Inflammatory macrophage treated with lipopolysaccharide for 4 hours (primary cell): ENCODE measurements at places on chromosomes 3 and 15.

DNA sequence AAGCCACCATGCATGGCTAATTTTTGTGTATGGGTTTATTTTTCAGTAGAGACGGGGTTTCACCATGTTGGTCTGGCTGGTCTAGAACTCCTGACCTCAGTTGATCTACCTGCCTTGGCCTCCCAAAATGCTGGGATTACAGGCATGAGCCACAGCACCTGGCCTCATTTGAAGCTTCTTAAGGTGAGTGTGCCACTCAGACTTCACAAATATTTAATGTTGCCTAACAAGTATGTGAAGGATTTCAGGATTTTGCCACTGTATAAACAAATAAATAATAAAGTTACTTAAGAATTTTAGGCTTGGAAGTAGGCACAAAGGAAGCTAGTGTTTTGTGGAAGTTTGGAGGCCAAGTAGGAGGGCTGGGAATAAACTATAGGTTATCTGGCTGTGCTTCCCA is 73.5 kb downstream of the FGF12 start:
- DNase-seq: no peak

DNA sequence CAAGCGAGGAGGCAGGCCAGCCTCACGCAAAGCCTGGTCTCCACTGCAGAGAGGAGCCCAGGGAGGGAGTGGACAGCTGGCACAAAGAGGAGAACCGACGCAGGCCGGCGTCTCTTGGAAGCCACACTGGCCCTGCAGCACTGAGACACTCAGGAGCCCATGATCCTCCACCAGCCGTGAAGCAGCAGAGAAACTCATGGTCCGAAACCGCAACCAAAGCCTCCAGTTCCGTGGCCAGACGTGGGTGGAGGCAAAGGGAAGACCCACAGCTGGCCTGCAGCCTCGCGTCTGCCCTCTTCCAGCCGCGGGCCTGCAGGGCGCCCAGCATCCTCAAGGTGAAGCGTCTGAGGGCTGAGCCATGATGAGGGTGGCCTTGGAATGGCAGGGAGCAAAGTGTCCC is 62.2 kb upstream of the SEC61A1 start:
- DNase-seq: no peak

DNA sequence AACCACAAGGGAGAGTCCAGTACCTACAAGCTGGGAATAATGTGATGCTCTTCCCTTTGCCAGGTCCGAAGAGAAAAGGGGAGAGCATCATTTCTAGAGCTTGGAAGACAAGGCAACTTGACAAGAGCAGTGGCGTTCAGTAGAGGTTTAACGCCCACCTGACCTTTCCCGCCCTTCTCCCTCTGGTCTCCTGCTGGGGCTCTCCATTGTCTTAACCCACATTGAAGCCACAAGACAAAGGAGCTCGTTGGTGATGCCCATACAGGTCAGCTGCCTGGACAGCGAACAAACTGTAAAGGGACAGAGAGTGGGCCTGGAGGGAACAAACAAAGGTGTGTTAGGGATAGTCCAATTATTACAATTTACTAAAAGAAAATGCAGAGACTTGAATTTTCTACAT is 13.1 kb upstream of the DUT start:
- DNase-seq: no peak

DNA sequence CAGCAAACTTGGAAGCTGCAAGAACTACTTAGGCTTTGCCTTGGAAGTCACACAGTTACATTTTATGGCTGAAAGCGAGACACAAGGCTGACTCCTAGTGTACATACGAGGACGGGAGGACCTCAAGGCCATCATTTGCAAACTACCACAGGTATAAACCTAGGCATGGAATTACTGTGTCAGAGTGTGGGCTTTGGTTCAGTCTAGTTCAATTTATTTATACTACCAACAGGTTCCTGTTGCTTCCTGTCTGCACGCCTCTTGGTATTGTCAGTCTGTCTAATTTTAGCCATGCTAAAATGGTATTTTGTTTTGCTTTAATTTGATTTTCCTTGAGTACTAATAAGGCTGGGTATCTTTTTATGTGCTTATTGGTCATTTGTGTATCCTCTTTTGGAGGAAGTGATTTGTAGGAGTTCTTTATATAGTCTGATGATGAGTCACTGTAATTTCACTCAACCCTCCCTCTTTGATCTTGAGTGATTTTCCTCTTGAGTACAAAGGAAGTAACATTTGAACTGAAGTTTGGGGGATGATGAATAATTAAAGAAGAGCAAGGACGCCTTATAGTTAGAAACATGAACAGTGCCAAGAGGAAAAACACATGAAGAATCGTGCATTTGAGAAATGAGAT is 8.2 kb downstream of the ANKRD34C start:
- no peak for DNase-seq

GRCh38 chr3:14431452-14431916 is 29.1 kb downstream of the SLC6A6 start:
- no peak for DNase-seq

DNA sequence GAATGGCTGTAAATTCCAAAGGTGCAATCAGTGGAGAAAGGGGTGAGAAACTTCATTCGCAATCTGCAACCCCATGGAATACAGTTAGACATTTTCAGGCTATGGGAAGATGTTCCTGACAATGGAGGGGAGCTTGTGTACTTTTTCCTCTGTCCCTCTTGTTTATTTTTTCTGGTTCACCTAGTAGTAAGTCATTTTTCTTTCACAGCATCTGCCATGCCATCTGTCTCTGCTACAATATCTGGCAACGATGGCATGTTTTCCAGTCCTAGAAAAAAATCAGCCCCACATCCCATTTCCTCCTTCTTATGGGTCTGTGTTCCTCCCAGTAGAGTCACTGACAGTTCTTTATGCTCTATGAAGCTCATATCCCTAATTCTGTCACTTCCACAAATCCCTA is 76.0 kb downstream of the SSR3 start:
- no peak for DNase-seq

DNA sequence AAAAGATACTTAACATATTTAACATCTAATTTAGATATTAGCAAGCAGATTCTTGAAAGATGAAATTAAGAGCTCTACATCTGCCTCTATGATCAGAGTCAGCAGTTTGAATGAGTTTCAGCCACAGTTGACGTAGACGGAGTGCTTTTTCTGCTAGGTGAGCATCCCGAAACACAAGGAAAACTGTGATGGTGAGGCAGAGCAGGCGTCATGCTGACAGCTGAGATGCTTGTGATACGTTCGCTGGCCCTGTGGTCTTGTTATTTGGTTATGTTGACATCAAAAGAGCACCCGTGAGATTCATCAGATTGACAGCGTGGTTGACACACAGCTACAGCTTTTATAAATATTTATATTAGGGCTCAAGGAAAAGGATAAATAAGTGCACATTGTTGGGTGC is 19.6 kb upstream of the GOLGA8B start:
- no peak for DNase-seq

DNA sequence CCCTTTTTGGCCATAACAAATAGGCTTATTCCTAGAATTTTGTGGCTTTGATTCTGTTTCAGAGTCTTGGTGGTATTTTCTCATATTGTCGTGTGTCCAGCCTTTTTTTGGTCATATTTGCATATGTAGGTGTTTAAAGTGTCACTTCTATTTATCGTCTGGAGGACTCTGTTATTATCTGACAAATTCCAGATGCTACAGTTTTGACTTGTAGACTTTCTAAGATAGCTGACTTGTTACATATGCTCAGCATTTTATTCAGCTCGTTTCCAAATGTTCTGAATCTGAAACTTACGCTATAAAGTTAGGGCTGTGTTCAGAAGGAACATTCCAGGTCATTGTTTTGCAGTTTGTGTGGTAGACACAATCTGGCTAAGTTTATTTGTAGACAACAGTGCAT is 1.9 kb downstream of the PPP4R2 start:
- DNase-seq: no peak

DNA sequence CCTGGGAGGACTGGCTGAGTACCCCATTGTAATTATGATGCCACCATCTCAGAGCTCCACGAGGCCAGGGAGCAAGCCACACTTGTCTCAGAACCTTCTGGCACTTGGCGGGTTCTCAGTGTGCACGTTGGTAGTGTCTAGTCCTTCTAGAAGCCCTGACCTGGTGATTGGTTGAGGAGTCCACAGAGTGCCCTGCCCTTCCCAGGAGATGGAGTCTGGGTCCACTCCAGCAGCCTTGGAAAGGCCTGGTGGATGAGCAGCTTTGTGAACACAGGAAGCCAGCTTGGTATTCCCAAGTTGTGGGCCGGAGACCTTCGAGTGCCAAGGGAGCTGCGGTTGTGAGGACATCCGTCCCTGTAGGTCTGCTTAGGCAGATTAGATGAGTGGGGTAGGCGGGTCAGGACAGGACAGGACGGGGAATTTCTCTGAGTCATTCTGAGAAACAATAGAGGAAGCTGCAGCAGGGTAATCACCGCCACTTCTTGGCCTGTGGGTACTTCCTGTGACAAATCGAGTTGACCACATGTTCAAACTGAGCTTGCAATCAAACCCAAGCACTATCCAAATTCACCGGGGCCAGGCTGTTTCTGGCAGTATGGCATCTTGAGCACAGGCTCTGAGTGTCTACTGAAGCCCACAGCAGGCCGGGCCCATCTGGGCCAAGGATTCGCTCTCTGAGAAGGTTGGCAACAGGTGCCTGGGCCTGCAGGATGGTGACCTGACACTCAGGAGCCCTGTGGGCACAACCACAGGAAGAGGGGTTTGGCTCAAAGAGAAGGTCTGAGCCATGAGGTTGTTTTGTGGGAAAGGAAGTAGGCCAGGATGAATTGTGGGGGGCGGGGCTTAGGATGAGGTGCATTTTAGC is 71.5 kb upstream of the PLXNA1 start:
- peak; percentile 99 for DNase-seq

GRCh38 chr15:68328443-68328842 is 50.9 kb downstream of the FEM1B start:
- no peak for DNase-seq

DNA sequence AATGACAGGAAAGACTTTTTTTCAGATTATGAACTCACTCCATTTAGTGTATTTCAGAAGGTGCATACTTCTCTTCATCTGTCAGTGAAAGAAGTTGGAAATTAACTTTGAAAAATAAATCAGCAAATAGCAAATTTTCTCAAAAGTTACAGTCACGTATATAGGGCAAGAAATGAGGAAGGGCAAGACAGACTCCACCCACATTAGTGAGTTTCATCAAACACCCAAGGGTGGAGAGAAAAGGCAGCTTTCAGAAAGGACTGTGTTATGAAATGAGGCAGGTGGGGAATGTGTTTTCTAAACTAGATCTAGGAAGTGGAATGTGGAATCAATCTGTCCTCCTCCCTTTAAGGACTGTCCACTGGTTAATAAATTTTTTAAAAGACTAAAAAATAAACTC is 2.9 kb downstream of the SLC22A13 start:
- peak; percentile 56 for DNase-seq

DNA sequence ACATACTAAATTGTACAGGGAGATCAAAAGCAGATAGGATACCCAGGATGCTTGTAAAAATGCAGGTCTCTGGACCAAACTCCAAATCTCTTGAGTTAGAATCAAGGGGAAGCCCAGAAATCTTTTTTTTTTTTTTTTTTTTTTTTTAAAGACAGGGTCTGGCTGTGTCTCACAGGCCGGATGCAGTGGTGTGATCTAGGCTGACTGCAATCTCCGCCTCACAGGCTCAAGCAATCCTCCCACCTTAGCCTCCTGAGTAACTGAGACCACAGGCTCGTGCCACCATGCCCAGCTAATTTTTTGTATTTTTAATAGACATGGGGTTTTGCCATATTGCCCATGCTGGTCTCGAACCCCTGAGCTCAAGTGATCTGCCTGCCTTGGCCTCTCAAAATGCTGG is 373.5 kb downstream of the SHQ1 start:
- no peak for DNase-seq

- no peak for DNase-seq
Observed at GRCh38 chr3:61936344-61936937, 375.1 kb downstream of the PTPRG start.

- DNase-seq: no peak
Observed at GRCh38 chr3:133453383-133453782, 53.5 kb downstream of the BFSP2 start.

DNA sequence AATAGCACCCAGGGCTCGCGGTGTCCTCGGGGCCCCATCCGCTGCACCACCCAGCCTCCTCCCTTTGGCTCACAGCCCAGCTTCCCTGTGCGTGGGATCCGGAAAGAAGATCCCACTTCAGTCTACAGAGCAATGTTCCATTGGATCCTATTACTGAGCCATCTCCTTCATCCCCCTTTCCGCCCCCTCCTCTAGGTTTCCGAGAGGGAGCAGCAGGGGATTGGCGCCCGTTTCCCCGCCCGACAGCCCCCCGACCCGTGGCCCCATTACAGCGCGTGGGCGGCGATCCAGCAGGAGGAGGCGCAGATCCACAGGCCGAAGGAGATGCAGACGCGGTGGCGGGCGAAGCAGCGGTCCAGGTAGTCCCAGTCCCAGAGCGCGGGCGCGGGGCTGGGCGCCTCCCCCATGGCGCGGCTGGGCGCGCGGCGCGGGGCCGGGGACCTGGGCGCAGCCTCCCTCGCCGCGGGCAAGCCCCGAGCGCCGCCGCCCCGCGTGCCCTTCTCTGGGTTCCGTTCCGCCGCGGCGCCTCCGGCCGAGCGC is 340 bp downstream of the TMEM44 start:
- peak; percentile 23 for DNase-seq

DNA sequence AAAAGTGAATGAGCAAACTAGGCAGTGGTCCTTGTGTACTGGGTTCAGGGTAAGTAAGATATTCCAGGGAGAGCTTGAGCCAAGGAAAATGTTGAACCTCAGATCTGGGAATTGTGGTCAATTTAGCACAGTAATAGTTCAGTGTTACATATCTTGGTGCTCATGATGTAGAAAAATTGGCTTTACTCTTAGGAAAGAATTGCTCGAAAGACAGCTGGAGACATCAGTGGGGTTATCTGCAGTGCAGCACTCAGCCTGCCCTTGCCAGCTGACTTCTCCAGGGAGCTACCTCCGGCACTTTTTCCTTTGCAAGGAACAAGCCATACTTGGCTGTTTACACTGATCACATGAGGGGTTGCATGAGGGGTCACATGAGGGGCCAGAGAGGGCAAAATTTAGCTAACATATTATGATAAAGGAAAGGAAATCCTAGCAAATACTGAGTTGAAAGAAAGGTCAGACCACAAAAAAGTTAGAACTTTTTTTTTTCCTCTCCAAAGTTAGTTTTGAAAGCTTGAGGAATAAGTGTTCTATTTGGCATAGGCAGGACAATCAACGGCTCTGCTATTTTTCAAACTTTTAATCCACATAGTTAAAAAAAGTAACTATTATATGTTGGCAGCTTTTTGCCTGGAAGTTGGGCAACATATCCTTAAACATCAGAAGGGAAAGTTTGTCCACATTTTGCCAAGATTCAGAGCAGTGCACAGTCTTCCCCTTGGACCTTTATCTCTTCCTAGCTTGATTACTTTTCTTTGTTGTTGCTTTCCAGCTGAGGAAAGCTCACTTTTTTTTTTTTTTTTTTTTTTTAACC is 92.4 kb downstream of the COL6A6 start:
- DNase-seq: no peak
